Pons (tissue), 1 donor: ENCODE measurements at places on chromosomes 11 and 22.

- DNase-seq = no peak
Observed at GRCh38 chr22:23086787-23087186, 16.5 kb downstream of the GNAZ start.

GRCh38 chr22:48393885-48394284, 1433.8 kb downstream of the BRD1 start:
- DNase-seq = no peak

- DNase-seq = no peak
Observed at GRCh38 chr11:44246726-44247125, 63.2 kb downstream of the ALX4 start.

- no peak for DNase-seq
Observed at GRCh38 chr11:38305682-38306081, 1707.6 kb upstream of the RAG2 start.

DNA sequence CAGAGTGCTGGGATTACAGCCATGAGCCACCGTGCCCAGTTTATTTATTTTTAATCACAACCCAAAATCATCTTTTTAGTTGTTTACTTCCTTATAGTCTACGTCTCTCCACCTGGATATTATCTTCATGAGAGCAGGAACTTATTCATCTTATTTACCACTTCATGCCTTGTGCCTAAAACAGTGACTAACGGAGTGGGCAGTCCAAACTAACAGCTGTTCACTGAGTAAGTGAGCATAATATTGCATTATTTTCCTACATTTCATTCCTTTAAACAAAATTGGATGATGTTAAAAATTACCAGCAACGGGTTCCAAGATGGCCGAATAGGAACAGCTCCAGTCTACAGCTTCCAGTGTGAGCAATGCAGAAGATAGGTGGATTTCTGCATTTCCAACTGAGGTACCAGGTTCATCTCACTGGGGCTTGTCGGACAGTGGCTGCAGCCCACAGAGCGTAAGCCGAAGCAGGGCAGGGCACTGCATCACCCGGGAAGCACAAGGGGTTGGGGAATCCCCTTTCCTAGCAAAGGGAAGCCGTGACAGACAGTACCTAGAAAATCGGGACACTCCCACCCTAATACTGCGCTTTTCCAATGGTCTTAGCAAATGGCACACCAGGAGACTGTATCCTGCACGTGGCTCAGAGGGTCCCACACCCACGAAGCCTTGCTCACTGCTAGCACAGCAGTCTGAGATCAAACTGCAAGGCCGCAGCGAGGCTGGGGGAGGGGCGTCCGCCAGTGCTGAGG, 14.1 kb downstream of the TMEM123 start:
- no peak for DNase-seq

DNA sequence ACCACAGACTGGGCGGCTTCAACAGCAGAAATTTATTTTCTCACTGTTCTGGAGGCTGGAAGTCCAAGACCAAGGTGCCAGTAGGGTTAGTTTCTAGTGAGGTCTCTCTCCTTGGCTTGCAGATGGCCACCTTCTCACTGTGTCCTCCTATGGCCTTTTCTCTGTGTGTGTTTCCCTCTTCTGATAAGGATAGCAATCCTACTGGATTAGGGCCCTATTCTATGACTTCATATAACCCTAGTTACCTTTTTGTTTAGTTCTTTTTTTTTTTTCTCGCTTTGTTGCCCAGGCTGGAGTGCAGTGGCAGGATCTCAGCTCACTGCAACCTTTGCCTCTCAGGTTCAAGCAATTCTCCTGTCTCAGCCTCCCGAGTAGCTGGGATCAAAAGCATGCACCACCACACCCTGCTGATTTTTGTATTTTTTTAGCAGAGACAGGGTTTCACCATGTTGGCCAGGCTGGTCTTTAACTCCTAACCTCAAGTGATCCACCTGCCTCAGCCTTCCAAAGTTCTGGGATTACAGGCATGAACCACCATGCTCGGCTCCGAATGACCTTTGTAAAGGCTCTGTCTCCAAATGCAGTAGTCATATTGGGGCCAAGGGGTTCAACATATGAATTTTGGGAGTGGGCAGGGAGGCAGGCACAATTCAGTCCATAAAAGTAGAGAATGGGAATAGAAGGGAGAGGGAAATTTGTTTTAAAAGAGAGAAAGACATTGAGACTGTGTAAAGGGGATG, 25.5 kb upstream of the NNMT start:
- DNase-seq = no peak
